ENCODE measurements at places on chromosomes 3 and 15.
A peak's percentile ranks its signal among the peaks of the same experiment; 100 is the strongest.

- DNase-seq, result no peak
Measured at GRCh38 chr15:63941698-63942465, 104.4 kb downstream of the DAPK2 start.

DNA sequence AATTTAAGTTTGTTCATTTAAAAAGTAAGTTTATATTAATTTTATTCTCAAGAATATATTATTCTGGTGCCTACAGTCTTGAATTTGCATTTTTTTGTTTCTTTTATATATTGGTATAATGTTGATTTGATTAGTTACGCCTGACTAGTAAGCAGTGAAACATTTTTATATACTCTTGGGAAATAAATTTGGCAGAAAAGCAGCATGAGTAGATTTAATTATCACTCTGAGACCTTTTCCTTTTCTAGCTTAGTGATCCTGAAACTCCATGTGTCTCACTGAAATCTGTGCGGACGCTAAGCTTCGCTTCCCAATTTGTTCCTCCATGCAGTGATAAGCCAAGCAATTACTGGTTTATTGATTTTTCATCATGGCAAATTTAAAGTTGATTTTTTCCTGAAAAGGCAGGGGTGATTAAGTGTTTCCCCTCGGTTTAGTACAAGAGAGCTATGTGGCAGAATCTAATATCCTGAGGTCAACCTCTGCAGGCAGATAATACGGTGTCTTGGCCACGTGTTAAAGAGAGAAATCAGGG, 87.2 kb upstream of the MLF1 start:
- no peak for DNase-seq

DNA sequence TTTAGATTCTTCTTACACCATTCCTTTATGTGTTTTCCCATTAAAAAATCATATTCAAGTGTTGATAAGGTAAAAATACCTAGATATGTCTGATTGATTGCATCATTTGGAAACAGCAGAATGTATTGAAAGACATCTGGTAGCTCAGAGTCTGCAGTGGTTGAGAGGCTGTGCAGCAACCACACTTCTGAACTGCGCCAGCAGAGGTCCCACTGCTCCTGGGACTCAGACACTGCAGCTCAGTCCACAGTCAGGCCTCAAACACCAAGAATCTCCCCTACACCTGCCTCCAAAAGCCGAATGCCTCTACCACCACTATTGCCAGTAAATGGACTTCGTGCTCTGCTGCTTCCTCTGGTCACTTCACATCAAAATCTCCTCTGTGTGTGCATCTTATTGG, 176.9 kb upstream of the LMCD1 start:
- DNase-seq, result no peak

DNA sequence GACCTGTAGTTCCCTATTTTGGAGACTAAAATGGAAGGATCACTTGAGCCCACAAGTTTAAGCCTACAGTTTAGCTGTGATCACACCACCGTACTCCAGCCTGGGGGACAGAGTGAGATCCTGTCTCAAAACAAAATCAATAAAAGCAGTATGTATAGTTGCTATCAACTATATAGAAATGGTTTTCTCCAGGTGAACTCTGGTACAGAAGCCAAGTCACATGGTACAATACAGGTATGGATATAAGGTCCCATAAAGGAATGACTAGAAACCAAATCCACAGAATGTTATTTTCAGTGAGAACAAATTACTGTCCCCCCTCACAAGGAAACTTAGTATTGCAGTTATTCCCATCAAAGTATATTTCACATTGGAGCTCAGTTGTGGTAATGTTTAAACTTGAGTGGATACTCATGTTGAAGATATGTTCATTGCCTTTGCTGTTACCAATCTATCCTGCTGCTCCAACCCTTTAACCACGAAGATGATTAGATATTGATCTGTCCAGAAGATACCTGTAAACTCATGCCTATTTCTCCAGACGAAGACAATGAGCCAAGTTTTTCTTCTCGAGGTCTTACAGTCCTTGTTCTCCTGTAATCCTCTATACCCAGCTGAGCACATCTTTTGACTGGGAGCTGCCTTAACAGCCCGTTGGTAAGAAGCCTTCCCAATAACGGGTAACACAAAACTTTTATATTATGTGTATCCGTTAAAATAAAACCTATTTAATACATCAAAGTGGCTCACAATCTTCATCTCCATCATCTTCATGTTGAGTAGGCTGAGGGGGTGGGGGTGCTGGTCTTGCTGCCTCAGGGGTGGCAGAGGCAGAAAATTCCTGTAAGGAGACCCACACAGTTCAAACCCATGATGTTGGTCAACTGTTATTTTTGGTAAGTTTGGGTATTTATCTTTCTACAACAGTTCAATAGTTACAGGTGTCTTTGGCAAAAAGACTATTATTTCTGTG, 24.6 kb downstream of the TRA2B start:
- DNase-seq, result no peak

- no peak for DNase-seq
Measured at GRCh38 chr15:28113394-28114113, 14.4 kb upstream of the OCA2 start.

GRCh38 chr3:134908271-134908670, 113.2 kb downstream of the EPHB1 start:
- DNase-seq, result no peak

GRCh38 chr3:112109322-112109721, 23.1 kb downstream of the C3orf52 start:
- no peak for DNase-seq

GRCh38 chr15:92683511-92683834, 27.9 kb upstream of the FAM174B start:
- no peak for DNase-seq

- DNase-seq, result no peak
Measured at GRCh38 chr15:70099967-70100473, 2.3 kb upstream of the TLE3 start.

DNA sequence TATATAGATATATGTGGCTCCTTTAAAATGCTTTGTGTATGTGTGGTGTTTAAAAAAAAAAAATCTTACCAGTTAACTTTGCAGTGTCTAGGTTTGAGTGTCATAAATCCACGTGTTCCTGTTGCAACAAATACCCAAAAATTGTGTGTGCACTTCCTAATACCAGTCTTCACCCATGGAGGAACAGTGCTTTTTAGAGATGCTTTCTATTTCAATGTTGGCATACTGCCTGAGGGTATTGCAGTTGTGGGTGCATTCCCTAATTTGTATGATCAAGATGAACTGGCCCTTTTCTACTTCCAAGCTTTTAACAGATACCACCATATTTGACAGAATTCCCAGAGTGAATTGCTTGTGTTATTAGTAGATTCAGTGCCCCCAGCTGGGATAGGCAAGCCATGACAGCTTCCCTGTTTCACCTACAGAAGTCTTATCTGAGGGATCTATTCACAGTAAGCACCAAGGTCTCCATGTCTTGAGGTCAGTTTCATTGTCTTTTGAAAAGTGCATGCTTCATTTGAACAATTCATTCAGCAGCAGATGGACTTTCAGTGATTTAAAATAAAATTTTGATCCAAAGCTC, 68.9 kb upstream of the GOLGA6B start:
- DNase-seq, result no peak

DNA sequence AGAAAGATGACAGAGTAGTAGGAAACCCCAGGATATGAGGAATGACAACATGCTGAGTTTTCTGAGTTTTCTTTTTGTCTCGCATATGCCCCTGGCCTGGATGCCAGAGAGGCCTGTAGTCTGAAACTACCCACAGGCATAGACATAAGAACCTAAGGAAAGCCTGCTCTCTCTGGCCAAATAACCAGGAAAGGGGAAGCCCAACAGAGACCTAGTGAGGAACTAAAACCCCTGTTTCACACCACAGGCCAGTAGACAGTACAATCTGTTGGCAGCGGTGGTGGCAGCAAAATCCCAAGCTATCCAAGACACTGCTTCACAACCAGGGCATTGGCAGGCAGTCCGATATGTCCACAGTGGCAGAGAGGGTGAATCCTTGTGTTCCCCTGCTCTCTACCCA, 55.0 kb upstream of the DCP1A start:
- DNase-seq, result no peak

DNA sequence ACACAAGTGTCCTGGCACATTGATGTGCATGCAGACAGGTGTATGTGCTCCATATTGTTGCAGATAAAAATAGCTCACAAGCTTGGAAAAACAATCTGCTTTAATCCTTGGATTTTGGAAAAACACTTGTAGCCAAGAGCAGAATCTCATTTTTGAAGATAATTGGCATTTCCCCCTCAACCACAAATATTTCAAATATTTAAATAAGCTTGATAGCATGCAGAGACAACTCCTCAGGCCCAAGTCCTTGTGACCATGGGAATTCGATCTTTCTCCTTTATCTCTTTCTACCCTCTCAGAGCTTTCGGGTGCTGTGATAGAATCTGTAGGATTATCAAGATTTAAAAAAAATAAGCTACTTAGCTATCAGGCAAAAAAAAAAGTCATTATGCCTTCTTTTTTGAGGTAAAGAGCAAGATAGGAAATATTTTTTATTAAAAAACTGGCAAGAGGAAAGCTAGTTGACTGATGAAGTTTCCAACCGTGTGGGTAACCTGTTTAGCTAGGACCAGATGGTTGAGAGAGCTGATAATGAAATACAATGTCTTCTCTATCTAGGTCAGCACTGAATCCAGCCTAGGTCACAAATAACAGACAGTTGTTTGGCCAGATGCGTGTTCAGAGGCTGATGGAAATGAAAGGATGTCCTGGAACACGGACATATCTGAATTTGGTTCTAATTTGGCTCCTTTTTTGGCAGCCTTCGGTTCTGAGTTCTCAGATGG, 54.9 kb upstream of the SNRK start:
- no peak for DNase-seq

DNA sequence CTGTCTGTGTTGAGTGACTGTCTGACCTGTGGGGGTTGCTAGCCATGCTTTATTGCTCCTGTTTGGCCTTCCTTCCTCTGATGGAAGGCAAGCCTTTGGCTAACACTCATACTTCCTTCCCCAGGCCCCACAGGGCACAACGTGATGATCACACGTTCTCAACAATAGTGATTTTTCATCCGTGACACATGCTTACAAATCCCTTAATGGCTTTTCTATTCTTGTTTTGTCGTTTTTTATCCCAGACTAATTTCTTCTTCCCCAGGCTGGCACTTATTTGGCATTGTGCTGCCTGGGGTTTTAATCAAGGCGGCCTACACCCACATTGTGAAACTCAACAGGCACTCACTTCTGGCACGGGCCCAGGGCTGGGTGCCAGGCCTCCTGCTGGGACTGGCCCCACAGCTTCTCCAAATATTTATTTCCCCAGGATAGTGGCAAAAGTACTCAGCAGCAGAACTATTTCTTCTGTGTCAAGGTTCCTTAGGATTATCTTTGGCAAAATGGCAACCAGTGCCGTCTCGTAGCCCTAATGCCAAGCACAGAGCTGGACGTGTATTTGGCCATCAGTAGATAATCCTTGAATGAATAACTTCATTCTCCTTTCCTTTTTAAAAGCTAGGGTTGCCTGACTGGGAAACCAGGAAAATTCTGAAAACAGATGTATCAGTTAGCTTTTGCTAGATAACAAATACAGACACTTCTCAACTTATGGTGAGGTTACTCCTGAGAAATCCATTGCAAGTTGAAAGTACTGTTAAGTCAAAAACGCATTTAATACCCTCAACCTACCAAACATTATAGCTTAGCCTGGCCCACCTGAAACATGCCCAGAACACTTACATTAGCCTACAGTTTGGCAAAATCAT, 30.6 kb downstream of the CMTM7 start:
- DNase-seq, result peak; percentile 77

GRCh38 chr3:31729573-31729972, 196.8 kb downstream of the STT3B start:
- no peak for DNase-seq

DNA sequence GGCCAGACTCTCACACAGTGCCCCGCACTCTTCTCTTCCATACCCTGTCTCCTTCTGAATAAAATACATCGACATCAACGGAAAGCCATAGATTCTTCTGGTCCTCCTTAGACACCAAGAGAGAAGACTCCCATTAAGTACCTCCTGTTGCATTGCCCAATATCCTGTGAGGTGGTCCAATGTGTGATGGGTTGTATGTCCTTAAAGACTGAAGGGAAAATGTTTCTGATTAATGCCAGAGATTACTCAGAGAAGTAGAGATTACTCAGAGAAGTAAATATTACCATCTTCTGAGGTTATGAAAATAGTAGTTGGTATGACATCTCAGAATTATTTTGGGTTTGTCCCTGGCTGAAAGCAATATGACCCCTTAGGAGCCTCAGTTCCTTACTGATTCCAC, 60.8 kb upstream of the GALNT15 start:
- DNase-seq, result no peak

DNA sequence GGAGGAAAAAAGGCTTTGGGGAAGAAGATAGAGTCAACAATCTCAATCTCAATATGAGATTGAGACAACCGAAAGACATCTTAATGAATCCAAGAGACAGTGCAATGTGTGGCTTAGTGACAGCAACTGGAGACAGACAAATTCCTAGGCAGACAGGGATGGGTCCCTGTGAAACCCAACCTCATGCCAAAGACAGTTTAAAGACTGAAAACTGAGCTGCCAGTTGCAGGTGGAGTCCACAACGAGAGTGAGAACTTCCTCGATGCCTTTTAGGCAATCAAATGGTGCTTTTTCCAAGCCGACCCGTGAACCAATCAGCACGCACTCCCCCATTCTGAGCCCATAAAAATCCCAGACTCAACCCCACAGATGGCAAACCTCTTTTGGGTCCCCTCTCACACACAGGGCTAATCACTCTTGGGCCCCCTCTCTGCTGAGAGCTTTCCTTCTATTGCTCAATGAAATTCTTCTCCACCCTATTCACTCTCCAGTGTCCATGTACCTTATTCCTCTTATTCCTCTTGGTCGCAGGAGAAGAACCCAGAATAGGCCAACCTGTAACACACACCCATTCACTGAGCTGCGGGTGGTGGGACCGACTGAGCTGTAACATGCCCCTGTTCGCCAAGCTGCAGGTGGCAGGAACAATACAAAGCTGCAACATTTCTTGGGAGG, 34.8 kb downstream of the ZMAT3 start:
- no peak for DNase-seq

DNA sequence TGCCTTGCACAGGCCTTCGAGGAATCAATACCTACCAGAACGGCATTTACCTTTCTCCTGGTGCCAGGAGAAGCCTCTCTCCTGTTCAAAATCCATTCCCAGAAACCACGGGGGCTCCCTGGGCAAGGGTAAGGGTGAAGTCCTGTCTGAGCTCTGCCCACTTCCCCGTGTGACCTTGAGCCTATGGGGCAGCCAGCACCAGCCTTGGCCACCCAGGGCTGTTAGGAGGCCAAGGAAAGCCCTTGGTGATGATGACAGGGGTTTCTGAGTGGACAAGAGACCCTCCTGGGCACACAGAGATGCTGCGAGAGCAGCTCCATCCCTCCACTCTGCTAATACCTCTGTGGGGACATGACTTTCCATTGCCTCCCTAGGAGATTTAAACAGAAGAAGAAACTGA, 5.9 kb downstream of the SCN5A start:
- DNase-seq, result no peak

GRCh38 chr15:50390554-50391264, 33.5 kb upstream of the USP8 start:
- DNase-seq, result no peak

DNA sequence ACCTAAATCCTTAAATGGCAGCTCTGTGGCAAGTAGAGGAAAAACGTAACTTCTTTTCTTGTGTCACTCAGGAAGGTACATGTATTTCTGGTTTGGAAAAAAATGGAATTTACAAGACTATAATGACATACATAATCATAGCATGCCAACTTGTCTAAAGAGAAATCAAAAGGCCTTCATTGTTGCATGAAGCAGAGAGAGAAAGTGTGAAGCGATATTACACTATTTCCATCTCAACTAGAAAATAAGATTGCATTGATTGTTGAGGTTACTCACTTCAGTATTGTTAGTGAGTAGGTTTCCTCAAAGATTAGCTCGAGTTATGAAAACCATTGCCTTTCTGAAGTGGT, 67.2 kb upstream of the GCSAM start:
- DNase-seq, result no peak

Measured in thoracic aorta (tissue), 2 donors.